ENCODE measurements at places on chromosomes 5 and 9.

GRCh38 chr9:93156475-93157008 lies 22.5 kb upstream of the NINJ1 start:
- DNase-seq, result no peak

GRCh38 chr9:71752928-71753327 lies 15.4 kb downstream of the CEMIP2 start:
- no peak for DNase-seq

- DNase-seq, result no peak
These were observed 85.5 kb downstream of the DIRAS2 start for GRCh38 chr9:90556897-90557675.

- DNase-seq, result no peak
These were observed 199.6 kb downstream of the CRB2 start for GRCh38 chr9:123555646-123556045.

DNA sequence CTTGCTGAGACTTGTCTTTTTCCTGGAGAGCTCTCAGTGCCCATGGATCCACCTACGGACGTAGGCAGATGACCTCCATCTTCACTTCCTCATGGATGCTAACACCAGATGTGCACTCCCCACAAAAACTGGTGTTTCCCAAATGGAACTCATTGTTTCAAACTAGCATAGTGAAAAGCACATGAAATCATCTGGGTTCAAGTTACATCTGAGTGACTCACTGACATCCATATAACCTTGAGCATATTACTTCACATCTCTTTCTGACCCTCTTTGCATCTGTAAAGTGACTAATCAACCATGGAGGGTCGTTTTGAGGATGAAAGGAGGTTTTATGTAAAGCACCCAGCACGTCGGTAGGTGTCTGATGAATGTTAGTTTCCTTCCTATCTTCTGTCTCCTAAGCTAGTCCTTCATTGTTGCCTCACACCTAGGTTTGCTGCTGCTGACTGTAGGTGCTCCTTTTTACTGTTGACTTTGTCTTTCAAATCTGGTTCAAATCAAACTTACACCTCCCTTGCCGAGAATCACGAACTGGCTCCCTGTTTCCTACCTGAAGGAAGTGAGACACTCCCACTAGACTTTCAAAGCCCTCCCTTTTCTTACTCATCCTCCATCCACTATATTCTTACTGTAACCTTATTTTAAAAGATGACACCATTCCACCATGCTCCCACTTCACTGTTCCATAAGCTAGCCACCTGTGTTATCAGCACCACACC lies 10.3 kb downstream of the OCLN start:
- no peak for DNase-seq

- peak; percentile 8 for DNase-seq
These were observed 395.0 kb upstream of the SMARCA2 start for GRCh38 chr9:1619915-1620710.

DNA sequence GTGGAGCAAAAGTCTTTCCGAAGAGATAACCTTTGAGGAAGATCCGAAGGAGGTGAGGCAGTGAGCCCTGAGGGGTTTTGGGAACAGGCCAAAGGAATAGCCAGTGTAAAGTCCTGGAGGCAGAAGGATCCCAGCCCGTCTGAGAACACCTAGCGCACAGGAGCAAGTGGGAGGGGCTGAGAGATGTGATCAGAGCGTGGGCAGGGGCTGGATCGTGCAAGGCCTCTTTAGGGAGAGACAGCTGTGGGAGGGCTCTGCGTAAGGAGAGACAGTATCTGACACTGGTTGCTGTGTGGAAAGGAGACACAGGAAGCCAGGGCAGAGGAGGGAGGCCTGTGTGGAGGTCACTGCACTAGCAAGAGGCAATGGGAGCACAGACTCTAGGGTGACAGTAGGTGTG lies 68.2 kb downstream of the BARX1 start:
- DNase-seq, result no peak

DNA sequence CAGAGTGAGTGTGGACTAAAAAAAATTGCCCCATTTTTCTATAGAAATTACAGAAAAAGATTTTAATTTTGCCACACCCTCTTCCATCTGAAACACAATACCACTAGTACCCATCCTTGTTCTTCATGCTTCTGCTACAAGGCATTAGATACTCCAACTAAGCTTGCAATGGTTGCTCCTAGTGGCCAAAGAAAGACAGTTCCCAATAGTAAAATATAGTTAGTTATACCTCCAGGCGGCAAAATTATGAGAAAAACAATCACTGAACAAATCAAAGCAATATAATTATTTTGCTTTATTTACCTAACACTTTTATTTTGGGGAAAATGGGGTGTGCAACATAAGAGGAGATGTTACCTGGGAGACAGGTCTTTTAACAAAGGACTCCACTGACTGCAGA lies 101.2 kb downstream of the RAPGEF6 start:
- no peak for DNase-seq

- no peak for DNase-seq
These were observed 46.4 kb upstream of the APC start for GRCh38 chr5:112691339-112691680.

GRCh38 chr5:99587983-99588382 lies 659.2 kb upstream of the CHD1 start:
- no peak for DNase-seq

DNA sequence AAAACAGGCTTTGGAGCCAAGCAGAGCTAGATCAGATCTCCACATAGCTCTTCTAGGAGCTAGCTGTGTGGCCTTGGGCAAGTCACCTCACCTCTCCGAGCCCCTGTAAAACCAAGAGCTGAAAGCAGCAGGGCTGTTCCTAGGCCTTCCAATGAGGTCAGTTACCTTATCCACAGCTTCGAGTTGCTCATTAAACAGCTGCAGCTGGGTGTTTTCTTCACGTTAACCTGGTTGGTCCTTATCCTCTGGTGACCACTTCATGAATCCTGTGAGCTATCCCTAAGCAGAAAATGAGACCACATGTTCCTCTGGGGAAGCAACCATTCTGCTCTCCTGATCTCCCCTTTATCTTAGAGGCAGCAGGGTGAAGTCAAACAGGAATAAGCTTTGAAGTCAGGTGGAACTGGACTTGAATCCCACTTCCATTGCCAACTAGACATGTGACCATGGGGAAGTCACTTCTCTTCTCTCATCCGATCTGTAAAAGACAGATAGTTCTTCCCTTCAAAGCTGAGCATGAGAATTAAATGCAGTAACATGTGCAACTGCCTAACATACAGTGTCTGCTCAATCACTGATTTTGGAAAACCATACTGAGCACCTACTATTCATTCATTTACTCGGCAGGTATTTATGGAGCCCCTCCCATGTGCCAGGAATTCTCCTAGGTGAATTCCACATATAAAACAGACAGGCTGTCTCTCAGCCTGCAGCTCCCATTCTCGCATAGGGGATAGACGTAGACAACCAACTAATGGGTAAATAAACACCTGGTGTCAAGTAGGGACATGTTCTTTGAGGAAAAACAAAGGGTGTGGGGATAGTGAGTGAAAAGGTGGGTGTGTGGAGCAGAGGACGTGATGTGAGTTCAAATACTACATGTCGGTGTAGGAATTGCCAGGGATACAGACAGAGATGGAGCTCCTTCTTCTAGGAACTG lies 111.7 kb upstream of the BOD1 start:
- no peak for DNase-seq

DNA sequence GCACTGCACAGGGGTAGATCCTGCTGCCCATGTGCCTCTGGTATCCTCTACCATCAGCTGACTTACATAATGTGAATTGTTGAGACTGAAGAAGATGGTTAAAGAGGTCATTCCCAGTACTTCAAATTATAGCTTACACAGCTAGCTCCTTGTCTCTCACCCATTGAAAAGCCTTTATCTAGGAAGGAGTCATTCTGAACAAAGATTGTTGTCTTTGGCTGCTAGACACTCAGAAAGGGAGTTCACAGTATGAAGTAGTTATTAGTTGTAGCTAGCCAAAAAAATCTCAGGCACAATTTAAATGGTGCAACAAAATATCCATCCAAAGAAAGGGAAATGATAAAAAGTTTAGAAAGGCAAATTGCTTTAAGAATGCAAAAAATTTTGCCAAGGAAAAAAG lies 102.0 kb upstream of the NREP start:
- DNase-seq, result no peak

DNA sequence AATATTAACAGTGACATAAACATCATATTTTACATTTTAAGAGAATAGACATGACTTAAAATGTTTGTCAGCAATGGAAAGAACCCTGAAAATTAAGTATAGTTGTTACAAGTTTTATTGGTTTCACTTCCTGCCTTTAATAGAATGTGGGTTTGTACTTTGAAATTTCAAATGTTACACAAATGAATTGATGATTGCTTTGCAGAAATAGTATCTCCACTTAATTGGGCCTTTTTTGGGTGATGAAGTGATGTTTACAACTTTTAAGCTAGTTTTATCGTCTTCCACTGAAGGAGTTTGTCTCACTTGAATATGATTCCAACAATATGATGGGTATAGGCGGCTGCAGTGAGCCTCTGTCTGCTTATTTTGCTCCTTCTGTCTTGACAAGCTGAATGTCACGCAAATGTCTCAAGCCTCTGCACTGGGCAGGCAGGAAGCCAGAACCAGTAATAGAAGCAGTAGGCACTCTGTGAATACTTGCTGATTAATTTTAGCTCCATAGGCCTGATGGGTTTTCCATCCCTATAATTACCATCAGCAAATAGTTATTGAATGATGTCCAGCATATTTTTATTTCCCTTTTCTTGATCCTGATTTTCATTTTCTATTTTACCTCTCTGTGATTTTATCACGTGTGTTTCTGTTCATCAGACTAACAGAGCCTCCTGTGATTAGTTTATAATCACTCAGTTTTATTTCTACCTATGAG lies 10.6 kb upstream of the NR3C1 start:
- no peak for DNase-seq

DNA sequence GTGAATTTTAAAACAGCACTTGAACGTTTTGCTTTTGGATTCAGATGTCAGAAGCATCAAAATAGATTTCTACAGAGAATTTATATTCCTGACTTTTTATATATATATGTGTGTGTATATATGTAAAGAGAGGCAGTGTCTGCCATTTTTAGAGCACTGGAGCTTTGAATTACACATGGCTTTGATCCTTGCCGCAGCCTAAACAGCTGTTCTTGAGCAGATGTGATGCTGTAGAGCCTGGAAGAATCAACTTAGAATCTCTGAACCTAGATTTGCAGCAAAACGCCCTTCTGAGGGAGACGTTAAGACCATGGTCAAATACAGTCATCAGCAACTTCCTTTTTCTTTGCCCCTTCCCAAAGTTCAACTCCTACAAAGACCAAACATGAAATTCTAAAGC lies 21.7 kb upstream of the C5orf47 start:
- DNase-seq, result no peak

- no peak for DNase-seq
These were observed 137.8 kb downstream of the CEMIP2 start for GRCh38 chr9:71630377-71630995.

DNA sequence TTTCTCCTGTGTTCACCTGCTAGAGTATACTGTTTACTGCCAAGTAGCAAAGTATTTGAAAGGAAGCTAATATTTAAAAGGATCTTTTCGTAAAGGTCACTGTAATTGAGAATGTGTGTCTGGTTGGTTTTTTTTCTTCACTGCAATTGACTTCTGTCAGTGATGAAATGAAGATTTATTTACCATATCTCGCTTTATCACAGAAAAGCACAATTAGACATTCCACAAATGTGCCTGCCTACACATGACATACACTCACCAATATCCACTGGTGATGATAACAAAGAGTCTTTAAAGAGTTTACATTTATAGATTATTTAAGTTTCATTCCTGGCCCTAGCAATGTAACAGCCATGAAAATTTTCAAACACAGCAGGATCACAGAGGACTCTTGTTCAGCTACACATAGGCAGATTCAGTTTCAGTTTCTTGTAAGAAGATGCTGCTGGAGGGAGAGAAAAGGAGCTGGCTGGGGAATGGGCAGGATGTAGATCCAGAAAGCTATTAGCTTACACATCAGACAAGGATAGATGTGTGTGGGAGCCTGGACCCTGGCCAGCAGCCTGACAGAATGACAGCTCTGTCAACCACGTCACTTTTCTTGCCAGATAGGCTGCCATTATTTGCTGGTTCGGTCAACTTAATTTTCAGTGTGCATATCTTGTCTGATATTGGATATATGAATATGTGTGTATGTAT lies 104.0 kb downstream of the GDNF start:
- no peak for DNase-seq

GRCh38 chr5:181084621-181085195 lies 44.6 kb downstream of the BTNL9 start:
- DNase-seq, result no peak

- DNase-seq, result no peak
These were observed 128.8 kb upstream of the MAP3K1 start for GRCh38 chr5:56686337-56687195.

Measured in NT2/D1 (cell line).